ENCODE measurements at places on chromosomes 5 and 9. TPM values are rescaled to one million over a fixed set of nuclear protein-coding genes. Genes with fewer than 3 reads are reported as not detected.

Gene GNAQ
- total RNA-seq = 16.8 TPM

Gene OTP
- total RNA-seq = 0.03 TPM

Gene FIBCD1
- total RNA-seq = 6.5 TPM

Gene KCNIP1
- not detected for total RNA-seq

Gene FOCAD
- total RNA-seq = 15.2 TPM

Gene SLC36A2
- not detected for total RNA-seq

Gene SLC9A3
- 2.4 TPM for total RNA-seq

Gene DRD1
- 0.48 TPM for total RNA-seq

Gene SLC1A1
- 1.1 TPM for total RNA-seq

Gene GARIN3
- total RNA-seq = not detected

Gene DMGDH
- total RNA-seq = not detected

Gene PCDHA4
- total RNA-seq = 1.5 TPM

Gene MAP1B
- total RNA-seq = 31.8 TPM

Gene ENTR1
- total RNA-seq = 73.1 TPM

Gene TAL2
- 0.15 TPM for total RNA-seq

Gene CSNK1G3
- 18.6 TPM for total RNA-seq

Gene GADD45G
- 0.46 TPM for total RNA-seq

Gene FBN2
- total RNA-seq = 16.8 TPM

Gene RGS7BP
- total RNA-seq = not detected

Gene GPR151
- not detected for total RNA-seq

Gene PCDHGB1
- 2.0 TPM for total RNA-seq

Gene ADRA1B
- total RNA-seq = 19.1 TPM

Gene QRFP
- not detected for total RNA-seq

Gene CAMK4
- 0.11 TPM for total RNA-seq

Gene PCDHGA1
- total RNA-seq = 0.37 TPM

Gene FABP6
- 0.99 TPM for total RNA-seq

Gene PCDHB8
- 0.32 TPM for total RNA-seq

Gene PIP5K1B
- not detected for total RNA-seq

Gene PAEP
- 0.14 TPM for total RNA-seq

Gene KIF4B
- total RNA-seq = 0.05 TPM

Gene CCL28
- 0.18 TPM for total RNA-seq

Gene LCN9
- not detected for total RNA-seq

Gene CSF1R
- 0.22 TPM for total RNA-seq

Gene C6
- total RNA-seq = not detected

Gene ACTBL2
- total RNA-seq = 0.03 TPM

Gene SH3RF2
- total RNA-seq = 3.4 TPM

Gene JAKMIP2
- not detected for total RNA-seq

Gene F12
- total RNA-seq = 25.2 TPM

Gene MEGF9
- total RNA-seq = 19.9 TPM

Gene ZDHHC21
- 1.8 TPM for total RNA-seq

Gene ELOVL7
- total RNA-seq = 14.3 TPM

Gene TMEM215
- 0.02 TPM for total RNA-seq

Gene AFF4
- total RNA-seq = 21.0 TPM

Gene INSL4
- total RNA-seq = 17.0 TPM
